Amniotic stem cell (primary cell): ENCODE measurements at places on chromosomes 6 and 20.

GRCh38 chr6:100506651-100507050 lies 41.9 kb upstream of the SIM1 start:
- no peak for DNase-seq

DNA sequence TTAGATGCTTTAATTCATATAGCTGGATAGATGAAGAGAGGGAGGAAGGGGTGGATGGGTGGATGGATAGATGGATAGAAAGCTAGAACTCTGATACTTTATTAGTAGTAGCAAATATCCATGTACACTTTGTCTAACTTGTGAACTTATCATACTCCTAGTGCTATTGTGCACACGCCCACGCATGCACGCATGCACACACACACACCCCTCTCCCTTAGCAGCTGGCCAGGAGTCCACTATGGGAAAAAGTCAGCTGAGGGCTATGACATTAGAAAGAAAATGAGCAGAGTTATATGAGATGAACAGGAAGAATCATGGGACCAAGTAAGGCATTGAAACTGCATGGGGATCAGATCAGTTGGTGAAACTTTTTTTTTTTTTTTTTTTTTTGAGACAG lies 28.6 kb downstream of the TAB2 start:
- no peak for DNase-seq

- no peak for DNase-seq
These were observed 284.9 kb upstream of the TBX18 start for GRCh38 chr6:85049282-85049681.

DNA sequence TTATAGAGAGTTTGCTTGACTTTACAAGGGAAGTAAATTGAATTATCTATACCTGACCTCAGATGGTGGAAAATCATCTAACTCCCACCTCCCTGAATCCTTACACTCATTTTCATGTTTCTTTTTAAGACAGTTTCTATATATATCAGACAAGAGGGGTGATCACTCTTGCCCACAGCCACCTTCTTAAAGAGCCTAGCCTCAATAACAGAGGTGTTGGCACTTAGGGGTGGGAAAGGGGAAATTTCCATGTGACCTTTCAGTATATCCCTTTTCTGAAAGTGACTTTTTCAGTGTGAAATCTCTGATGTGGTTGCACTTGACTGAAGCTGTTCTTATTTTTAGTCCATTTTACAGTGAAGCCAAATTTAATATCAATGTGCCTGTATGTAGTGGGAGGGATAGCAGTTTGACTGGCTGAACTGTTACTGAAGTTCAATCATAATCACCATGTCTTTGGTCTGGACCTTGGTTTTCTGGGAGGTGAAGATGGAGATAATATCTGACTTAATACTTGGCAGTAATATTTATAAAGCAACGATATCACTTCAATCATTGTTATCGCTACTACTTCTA lies 141.3 kb downstream of the MAP3K7 start:
- no peak for DNase-seq

GRCh38 chr20:62924442-62925075 lies 1.7 kb downstream of the DIDO1 start:
- no peak for DNase-seq

DNA sequence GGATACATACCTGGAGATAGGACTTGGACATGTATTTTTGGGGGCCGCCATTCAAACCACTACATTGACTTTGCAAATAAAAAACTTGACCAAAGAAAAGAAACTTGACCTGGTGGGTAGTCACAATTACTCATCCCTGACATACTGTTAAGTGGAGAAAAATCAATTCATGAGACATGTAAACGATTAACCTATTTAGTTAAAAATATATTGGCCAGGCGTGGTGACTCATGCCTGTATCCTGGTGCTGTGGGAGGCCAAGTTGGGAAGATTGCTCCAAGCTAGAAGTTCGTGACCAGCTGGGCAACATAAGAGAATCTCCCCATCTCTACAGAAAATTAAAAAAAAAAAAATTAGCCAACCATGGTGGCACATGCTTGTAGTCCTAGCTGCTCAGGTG lies 2.5 kb upstream of the SRSF12 start:
- no peak for DNase-seq

- DNase-seq, result no peak
These were observed 17.9 kb downstream of the RPF2 start for GRCh38 chr6:110999634-111000270.

GRCh38 chr6:122323361-122323760 lies 76.1 kb upstream of the HSF2 start:
- DNase-seq, result no peak

DNA sequence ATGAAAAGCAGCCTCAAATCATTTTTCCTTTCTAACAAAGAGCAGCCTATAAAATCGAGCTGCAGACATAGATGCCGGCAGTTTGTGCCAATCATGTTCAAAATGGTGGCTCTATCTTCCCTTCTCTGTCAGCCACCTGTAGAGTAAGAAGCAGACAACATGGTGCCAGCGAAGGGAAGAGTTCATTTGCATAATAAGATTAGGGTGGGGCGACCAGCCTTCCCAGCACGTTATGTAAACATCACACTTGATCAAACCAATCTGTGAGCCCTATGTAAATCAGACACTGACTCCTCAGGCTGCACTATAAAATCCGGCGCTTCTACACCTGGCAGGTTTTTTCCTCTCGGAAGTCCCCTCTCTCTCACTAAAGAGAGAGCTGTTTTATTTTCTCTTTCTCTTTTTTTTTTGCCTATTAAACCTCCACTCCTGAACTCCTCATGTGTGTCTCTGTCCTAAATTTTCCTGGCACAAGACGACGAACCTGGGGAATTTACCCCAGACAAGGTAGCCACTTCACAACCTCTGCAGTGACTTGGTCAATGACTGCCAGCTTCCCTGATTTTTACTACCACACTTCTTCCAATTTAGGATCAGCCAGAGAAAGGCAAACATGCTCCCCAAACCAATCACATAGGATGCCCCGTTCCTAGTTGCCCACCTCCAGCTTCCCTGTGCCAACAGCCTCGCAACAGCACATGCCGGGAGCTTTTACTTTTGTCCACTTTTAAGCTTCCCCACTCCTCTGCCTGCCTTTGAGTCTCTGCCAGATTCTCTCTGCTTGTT lies 12.9 kb downstream of the TPMT start:
- DNase-seq, result no peak

GRCh38 chr20:46350201-46350985 lies 42.1 kb upstream of the CDH22 start:
- DNase-seq, result peak; percentile 63

- DNase-seq, result no peak
These were observed 30.4 kb downstream of the HECA start for GRCh38 chr6:139165324-139165723.

DNA sequence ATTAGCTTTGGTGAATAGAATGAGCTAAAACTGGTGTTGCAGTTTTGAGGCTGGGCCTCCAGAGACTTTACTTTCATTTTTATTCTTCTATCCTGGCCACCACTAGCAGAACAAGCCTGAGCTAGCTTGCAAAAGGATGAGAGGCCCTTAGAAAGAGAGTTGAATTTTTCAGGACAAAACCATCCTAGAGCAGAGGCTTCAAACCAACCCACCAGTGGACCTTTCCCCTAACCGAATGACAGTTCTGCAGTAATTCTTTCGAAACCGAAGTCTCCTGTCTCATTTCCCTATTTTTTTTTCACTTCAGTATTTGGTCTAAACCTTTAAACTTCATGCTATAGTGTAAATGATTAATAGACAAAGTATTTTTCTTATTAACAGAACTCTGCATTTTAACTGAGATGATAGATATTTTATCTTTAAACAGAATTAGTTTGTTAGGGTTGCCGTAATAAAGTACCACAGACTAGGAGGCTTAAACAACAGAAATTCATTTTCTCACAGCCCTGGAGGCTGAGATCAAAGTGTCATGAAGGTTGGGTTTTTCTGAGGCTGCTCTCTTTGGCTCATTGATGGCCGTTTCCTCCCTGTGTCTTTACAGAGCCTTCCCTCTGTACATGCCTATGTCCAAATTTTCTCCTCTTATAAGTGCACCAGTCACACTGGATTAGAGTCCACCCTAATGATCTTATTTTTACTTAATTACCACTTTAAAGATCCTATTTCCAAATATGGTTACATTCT lies 80.6 kb upstream of the PAK5 start:
- no peak for DNase-seq

- DNase-seq, result no peak
These were observed 113.3 kb upstream of the SSTR4 start for GRCh38 chr20:22921595-22922421.

- DNase-seq, result no peak
These were observed 153.0 kb downstream of the BCAS1 start for GRCh38 chr20:53917145-53918019.

- DNase-seq, result no peak
These were observed 73.7 kb upstream of the PTCHD4 start for GRCh38 chr6:48184648-48185047.

- no peak for DNase-seq
These were observed 16.7 kb downstream of the KAT14 start for GRCh38 chr20:18154342-18154741.

- DNase-seq, result peak; percentile 32
These were observed 82.6 kb upstream of the BMP5 start for GRCh38 chr6:55957961-55958422.

- DNase-seq, result no peak
These were observed 80.7 kb downstream of the CARMIL1 start for GRCh38 chr6:25359891-25360290.

GRCh38 chr6:121614115-121614514 lies 178.7 kb downstream of the GJA1 start:
- no peak for DNase-seq

GRCh38 chr20:36303020-36303595 lies 3.0 kb upstream of the DLGAP4 start:
- DNase-seq, result no peak

- no peak for DNase-seq
These were observed 6.0 kb downstream of the SCRT2 start for GRCh38 chr20:669573-669972.

GRCh38 chr6:136609873-136610706 lies 59.9 kb upstream of the MAP7 start:
- DNase-seq, result peak; percentile 96

- no peak for DNase-seq
These were observed 203.0 kb upstream of the TBX18 start for GRCh38 chr6:84967389-84967788.

DNA sequence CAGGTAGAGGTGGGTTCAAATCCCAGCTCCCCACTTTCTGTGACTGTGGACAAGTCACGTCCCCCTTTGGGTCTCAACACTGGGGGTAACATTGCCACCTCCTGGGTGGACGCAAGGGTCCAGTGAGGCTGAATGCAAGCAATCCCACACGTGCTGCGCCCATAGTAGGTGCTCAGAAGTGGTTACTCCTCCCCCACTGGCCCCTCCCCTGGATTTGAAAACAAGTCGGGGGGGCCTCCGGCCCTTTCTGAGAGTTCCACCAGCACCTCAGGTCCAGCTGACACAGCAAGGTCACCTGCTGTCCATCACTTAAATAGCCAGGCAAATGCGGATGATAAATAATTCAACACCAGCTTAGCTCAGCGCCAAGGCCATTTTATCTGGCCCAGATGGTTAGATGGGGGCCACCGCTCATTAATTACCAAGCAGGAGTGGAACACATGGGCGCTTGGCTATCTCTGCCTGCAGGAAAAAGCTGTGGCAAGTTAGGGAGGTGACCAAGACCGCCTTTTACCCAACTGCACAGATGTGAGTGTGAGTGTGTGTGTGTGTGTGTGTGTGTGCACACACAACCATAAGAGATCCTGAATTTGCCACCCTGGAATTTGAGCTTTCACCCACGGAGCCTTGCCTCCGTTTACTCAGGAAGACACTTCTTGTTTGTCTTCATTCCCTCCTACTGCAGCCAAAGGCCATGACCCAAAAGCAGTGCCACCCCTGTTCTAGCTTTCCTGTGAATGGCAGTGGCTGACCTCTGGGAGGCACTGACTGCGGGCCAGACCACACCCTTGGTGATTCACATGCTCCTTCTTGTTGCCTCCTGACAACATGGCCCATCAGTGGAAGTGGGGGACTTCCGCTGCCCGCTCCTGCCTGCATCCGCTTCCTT lies 34.7 kb upstream of the KCNB1 start:
- DNase-seq, result no peak

- no peak for DNase-seq
These were observed 42.8 kb upstream of the SLCO4A1 start for GRCh38 chr20:62599216-62600110.

GRCh38 chr6:150450918-150451317 lies 82.1 kb downstream of the IYD start:
- no peak for DNase-seq
